KBM-7 (cell line): ENCODE measurements at places on chromosomes 6 and 20.
A peak's percentile ranks its signal among the peaks of the same experiment; 100 is the strongest.

- no peak for DNase-seq
Measured at GRCh38 chr6:17673543-17674254, 33.0 kb downstream of the NUP153 start.

DNA sequence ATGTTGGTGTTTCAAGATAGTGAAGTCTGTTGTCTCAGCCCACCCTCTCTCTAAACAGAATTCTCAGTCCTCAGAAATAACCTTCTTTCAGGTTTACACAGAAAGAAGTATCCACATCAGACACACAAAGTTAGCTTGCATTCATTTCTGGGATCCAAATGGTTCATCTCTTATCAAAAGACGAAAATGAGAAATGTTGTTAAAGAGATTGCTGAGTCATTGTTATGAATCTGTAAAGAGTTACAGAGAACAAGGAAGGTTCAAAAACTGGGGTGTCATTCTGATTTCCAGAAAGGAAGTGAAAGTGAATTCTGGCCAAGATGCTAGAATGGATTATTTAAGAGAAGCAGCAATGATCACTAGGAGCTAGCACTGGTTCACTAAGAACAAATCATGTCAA lies 90.5 kb upstream of the ATXN1 start:
- DNase-seq: no peak

DNA sequence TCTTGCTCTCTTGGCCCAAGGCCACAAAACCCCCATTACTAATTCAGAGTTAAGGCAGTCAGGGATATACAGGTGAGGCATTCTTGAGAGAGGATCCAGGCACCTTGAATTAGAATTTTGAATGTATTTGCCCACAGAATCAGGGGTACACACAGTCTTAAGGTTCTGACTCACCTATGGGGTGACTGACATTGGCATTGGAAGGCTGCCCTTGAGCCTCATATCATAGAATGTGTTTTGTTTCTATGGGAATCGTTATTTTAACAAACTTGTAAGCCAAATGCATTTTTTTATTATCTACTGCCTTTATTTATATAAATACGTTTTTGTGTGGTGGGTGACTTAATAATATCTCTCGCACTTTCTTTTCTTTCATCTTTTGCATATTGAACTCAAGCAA lies 218.6 kb upstream of the CITED2 start:
- no peak for DNase-seq

- no peak for DNase-seq
Measured at GRCh38 chr20:57008217-57008616, 258.2 kb downstream of the BMP7 start.

DNA sequence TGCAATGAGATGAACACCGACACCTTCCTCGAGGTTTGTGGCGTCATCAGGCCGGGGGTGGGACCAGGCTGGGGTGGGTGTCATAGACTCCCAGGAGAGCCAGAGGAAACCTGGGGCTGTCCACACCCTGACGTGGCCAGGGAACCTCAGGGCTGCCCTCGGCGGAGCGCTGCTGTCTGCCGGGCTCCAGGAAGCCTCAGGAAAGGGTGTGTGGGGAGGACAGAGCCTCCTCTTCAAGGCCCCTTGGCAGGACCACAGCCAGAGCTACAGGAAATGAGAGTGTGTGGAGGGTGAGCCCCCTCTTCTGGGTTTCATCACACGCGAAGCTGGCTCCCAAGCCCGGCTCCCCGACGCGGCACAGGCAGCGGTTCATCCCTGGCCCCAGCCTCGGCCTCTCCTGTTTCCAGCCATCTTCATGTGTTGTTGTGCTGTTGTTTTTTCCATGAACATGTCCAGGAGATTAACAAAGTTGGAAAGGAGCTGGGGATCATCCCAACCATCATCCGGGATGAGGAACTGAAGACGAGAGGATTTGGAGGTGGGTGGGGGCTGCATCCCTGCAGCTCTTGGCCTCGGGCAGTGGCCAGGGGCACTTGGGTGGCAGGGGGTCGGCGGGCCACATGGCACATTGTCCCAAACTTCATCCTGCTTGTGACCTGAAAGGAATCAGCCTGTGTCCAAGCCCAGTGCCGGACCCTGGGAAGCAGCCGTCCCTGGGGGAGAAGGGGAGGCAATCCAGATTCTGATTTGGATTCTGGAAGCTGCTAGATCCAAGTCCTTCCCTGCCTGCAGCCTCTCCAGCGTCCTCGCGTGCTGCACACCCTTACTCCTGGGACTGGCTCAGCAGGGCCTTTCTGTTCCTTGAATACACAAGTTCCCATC lies 6.4 kb downstream of the NPEPL1 start:
- no peak for DNase-seq

DNA sequence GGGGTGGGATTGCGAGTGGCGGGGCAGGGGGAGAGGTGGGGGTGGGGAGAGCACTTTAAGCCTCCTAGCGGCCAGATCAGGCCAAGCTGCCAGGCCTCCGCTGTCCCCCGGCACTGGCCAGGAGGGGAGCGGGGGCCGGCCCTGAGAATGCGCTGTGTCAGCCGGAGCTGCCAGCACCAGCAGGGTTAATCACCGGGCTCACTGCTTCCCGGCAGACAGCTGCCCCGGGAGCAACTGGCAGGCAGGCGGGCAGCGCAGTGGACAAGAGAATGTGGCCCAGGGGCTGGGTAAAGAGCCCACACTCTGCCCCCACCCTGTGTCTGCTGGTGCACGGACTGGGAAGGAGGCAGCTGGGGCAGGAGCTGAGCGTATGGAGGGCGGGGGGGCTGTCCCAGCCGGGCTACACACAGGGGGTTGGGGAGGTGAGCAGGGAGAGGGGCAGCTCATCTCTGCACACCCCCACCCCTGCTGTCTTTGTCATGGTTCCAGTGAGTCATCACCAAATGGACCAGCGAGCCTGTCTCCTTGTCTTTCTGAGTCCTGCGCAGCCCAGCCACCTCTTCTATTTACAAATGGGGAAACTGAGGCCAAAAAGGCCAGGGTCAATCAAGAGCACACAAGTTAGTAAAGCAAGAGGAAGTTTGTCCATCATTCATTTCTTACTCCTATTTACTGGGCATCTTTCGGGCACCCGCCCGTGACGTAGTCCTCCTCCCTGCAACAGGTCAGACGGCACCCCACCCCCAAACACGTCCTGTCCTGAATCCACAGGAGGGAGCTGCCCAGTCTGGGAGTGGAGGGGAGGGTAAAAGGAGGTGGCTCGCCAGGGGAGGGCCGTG lies 2.1 kb upstream of the LAMA5 start:
- DNase-seq: no peak

DNA sequence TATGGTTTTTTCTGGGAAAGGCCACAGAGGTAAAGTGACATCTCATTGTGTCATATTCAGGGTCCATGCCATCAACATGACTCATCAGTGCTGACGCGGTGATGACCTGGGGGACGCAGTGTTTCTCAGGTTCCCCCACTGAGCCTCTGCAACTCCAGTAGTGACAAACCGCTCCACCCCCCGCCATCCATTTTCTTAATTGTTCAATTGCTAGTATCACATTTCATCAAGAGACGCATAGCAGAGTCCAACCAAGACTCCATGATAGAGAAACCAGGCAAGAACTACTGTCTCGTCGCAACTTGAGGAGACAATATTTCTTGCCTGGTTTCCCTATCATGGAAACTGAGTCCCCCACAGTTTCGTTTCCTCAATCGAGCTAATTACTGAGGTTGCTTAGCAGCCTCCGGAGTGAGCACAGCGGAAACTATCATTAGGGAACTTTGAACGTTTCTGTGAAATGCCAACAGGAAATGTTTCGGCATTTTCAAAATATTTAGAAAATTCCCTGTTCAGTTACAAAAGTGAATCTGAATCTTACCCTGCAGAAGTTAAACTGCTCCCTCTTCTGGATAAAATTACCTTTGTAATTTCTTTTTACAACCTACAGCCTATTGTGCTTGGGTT lies 12.2 kb upstream of the SERPINB1 start:
- no peak for DNase-seq

DNA sequence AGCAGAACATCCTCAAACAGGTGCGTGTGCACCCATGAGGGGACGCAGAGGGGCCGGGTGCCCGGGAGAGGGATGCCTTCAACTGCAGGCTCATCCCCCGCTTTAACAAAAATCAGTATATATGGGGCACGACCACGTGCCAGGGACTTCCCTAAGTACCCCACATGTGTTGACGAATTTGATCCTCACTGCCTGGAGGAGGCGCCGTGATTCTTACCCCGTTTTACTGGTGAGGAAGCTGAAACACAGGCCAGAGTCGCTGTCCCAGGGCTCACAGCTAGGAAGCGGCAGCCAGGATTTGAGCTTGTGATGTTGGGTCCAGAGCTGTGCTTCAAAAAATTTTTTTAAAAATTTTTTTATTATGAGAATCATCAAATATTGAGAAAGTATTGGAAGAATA lies 44.8 kb downstream of the ITPR3 start:
- DNase-seq: peak; percentile 5

DNA sequence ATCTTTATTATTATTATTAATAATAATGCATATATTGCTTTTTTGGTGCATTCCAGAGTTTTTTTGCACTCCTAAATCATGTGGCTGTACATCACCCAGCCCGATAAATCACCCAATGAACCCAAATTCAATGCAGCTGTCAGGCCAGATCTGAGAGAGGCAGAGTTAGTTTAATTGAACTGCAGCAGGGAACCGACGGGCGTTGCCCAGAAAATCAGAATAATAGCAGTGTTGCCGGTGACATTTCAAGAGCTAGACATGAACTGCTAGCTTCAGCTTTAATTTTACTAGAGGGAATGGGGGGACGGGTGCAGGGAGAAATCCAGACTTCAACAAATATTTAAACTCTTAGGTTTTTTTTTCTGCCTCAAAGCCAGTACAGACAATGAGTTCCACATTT lies 135.0 kb downstream of the CLIC5 start:
- no peak for DNase-seq

GRCh38 chr6:98847779-98848538 lies 13.6 kb downstream of the POU3F2 start:
- DNase-seq: no peak

- no peak for DNase-seq
Measured at GRCh38 chr6:3766214-3766613, 14.7 kb upstream of the PXDC1 start.

GRCh38 chr6:2054516-2055067 lies 190.8 kb downstream of the GMDS start:
- no peak for DNase-seq

DNA sequence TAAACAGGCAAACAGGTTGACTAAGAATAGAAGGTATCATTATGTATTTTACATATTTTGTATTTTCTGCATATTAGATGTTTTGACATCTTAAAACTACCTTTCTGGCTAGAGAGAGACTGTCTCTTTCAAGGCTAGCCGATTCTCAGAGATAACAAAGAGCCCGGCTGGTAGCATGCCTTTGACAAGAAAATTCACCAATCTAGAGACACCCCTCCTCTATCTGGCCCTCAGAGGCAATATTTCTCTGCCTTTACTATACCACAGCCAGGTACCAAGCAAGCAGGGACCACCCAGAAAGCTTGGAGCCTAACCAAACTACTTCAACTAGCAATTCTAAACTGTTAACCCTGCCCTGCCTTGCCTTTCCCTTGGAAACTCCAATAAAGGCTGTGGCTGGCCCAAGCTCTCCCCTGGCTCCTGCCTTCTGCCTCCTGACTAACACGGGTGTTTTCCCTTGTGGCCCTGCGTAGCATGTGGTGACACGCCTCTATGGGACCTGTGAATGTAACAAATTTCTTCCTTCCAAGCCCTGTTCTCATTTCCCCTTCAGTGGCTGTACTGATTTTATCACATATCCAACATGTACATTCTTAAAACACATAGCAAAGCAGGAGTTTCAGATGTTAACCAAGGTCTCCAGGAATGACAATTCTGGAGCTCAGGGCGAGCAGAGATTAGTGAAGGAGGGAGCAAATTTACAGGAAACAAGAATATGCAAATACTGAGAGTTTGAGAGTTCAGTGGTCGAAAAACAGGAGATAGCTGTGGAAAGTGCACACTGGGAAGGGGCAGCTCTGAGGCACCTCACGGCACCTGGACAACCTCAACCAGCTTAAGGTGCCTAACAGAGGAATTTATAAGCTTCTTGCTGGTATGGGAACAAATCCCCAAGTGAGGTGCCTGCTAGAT lies 120.8 kb downstream of the BACH2 start:
- no peak for DNase-seq

- no peak for DNase-seq
Measured at GRCh38 chr6:151690303-151690702, 117.2 kb upstream of the ESR1 start.

DNA sequence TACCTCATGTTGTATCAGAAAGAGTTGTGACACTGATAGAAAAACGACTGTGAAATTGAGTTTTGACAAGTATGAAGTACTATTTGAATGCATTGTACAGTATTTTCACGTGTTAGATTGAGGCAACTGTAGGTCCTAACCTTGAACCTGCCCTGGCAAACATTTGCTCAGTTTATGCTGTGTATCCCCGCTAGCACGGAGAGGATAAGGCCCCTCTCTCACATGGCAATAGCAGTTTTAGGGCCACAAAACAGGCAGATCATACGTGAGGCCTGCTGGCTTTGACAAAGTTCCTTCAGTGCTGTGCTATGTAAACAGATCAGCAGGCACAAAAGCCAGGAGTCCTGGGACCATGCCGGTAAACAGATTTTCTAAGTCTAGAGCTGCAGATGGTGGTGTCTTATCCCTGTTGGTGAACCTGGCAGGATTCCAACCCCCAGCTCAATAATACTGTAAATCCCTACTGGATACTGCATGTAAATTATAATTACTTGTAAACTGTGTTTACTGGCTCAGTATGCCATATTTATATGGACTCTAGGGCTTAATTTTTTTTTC lies 23.8 kb upstream of the FAM217A start:
- no peak for DNase-seq
